ENCODE measurements at places on chromosomes 3 and 15. TPM values are rescaled to one million over a fixed set of nuclear protein-coding genes. Genes with fewer than 3 reads are reported as not detected.

DNA sequence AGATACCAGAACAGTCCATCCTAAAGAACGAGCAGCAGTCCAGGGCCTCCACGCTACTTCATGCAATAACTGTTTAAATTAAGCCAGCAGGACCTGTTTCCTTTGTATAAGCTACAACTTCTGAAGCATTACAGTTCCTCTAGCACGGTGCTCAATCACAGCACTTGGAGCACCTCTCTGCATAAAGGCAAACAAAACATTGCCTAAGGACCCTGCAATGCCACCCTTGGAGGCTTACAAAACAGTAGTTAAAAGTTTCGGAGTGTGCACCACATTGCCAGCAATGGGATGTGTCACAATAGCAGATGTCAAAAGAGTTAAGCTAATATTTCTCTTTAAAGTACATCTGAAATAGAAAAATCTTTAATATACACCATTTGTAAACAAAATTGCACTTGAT is 2.6 kb upstream of the VPS39 start:
- no peak for DNase-seq

The LRRIQ4 gene
- not detected for total RNA-seq

GRCh38 chr15:90902040-90902839 is 862 bp upstream of the MAN2A2 start:
- DNase-seq = peak; percentile 87

The SYNPR gene
- total RNA-seq = not detected

The LMAN1L gene
- total RNA-seq = 20.6 TPM

GRCh38 chr3:35624698-35625097 is 14.6 kb upstream of the ARPP21 start:
- no peak for DNase-seq

GRCh38 chr15:83067638-83067962 is 548 bp upstream of the BTBD1 start:
- no peak for DNase-seq

DNA sequence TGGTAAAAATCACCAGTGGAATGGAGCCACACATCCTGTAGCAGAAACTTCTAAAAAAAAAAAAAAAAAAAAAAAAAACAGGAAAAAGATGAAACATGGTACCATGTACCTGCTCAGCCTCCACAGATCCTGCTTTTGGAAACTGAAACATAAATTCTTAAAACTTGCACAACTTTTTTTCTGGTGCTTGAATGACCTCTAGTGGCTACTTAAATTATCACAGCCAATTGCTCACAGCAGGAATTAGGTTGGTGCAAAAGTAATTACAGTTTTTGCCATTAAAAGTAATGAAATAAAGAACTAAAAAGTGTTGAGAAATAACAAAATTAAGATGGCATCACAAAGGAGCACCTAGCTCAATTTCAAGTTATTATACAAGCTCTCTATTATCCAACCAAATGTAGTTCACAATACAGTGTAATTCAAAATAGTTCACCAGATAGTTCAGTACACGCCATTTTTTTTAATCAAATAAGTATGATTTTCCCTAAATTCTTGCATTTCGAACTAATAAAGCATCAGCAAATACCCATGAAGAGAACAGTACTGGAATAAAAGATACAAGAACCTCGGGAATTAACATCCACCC is 80.6 kb downstream of the ULK4 start:
- DNase-seq = no peak

DNA sequence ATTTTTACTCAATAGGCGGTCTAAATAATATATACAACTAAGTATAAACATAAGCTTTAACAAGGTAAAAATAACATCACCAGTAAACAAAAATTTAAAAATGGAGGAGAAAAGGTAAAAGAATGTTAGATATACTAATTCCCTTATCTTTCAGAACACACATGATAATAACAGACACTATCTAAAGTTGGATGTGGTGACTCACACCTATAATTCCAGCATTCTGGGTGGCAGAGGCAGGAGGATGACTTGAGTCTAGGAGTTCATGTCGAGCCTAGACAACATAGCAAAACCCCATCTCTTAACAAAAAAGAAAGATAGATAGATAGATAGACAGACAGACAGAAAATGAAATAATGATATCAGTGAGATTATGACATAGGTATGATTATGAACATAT is 85.1 kb downstream of the STAG1 start:
- DNase-seq = no peak

DNA sequence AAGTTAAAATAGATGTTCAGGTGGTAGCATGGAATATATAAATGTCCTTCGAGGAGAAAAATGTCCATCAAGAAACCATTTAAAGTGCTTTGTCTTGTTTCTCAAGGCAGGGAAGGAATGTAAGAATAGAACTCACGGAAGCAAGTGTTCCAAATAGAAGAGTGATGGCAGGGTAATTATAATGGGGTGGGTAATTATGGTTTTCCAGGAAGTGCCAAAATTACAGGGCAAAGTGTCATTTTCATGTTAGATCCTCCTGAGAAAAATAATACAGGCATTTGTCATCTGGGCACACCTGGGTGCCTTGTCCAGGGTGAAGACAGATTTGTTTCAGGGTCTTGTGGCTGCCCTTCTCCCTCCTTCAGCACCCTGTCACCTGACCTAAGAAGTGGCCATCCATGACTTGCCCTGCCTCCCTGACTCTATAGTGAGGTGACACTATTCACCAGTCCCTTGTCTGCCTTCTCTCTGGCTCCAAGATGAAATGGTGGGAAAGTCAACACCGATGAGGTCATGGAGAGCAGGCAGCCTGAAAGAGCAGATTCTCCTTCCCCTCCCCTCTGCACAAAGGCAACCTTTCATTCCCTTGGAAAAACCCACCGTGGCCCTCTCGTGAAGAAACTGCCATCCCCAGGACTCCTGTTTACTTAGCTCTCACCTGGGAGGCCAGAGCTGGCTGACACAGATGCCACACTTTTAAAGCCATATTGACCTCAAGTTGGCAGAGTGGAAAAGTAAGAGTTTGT is 45.1 kb upstream of the AMOTL2 start:
- DNase-seq = no peak

The ACAD9 gene
- 46.6 TPM for total RNA-seq

- no peak for DNase-seq
Measured at GRCh38 chr3:72961752-72962151, 34.9 kb upstream of the PPP4R2 start.

- DNase-seq = no peak
Measured at GRCh38 chr3:40850861-40851260, 326.1 kb downstream of the ZNF621 start.

DNA sequence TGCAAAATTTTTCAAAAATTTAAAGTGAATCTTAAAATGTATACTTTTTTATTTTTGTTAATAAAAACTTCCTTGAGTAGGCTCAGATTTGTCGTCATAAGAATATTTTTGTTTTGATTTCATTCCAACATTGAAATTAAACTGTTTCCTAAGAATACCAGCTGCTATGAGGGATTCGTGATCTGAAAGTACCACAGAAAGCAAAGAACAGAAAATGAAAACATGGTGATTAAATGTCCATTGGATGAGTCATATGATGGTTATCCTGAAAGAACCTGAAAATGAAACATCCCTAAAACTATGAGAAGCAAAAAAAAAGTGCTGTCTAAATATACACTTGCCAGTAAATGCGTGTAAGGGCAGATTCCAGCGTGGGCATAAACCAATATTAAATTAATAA is 143.8 kb downstream of the GMNC start:
- DNase-seq = no peak

- no peak for DNase-seq
Measured at GRCh38 chr15:66186049-66186825, 67.3 kb downstream of the MEGF11 start.

DNA sequence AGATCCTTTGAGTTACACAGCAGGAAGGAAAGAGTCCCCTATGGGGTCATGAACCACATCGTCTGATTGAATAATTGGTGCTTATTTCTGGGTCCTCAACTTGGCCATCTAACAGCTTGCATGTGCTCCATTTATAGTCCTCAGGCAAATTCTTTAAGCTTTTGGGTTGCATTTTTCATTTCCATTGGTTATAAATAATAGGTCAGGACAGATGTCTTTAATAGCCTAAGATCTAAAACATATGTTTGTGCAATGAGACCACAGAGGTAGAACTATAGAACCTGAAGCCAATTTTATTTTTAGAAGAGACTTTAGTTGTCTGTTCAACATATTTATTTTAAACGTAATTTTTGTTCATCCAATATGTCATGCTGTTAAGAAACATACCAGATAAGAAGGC is 43.2 kb downstream of the CD200R1L start:
- DNase-seq = no peak

DNA sequence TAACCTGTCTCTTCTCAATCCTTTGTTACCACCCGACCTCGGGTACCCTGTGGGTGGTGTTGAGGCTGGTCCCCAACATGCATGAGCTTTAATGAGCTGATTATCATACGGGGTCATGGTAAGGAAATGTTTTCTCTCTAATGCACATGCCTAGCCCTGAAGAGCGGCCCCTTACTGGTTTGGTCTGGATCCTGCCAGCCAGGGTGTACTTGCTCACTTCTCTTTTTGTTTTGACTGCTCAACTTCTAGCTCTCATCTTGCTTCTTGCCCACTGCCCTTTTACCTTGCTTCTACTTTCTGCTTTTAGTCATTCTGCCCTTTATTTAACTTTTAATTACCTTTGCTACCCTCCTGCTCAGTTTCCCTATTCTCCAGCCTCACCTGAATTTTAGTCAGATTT is 44.3 kb upstream of the ACAD9 start:
- DNase-seq = no peak

GRCh38 chr3:170055209-170055608 is 17.4 kb downstream of the GPR160 start:
- DNase-seq = no peak

The WDR82 gene
- total RNA-seq = 61.0 TPM

- DNase-seq = no peak
Measured at GRCh38 chr3:113271189-113271588, 59.8 kb downstream of the BOC start.

DNA sequence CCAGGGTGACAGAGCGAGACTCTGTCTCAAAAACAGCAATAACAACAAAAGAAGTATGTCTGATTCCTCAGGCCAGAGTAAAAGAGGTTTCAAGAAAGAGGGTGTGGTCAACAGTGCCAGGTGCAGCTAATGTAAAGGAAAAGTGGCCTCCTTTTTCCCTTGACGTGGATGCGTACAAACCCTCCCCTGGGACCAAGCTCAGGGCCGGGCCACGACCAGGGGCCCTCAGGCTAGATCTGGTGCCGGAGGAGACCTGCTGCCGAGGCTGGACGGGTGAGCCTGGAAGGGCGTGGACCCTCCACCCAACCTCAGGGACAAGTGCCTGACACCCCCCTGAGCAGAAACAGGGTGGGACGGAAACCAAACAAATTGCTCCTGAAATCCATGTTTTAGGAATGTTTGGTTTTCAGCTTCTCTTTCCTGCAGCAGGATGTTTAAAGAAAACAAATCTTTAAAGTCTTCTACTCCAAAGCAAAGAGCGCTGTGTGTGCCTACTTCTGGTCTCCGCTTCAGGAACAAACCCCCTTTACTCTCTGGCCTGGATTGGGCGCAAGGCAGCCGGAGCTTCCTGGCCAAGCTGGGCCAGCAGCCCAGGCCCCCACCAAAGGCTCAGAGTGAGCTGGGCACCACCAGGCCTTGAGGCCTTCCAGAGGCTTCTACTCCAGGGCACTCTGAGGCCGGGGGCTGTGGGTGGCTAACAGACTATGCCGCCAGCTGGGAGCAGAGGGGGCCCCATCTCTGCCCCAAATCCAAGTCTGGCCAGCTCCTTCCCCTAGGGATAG is 21.4 kb downstream of the ZDHHC19 start:
- DNase-seq = no peak

DNA sequence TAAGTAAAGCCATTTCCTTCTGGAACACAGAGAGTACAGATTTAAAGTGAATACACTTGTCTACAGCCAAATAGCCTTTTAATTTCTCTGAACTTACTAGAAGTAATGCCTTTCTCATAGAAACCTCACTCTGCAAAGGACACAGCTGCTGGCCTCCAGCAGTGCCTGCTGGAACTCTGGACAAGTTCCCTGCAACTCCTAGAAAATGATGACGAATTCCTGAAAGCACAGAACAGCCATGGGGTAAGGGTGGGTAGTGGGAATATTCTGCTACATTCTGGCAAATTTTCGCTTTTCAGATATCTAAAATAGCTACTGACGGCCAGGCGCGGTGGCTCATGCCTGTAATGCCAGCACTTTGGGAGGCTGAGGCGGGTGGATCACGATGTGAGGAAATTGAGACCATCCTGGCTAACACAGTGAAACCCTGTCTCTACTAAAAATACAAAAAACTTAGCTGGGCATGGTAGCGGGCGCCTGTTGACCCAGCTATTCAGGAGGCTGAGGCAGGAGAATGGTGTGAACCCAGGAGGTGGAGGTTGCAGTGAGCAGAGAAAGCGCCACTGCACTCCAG is 34.4 kb downstream of the RYK start:
- no peak for DNase-seq

The ZDHHC19 gene
- total RNA-seq = not detected

- DNase-seq = no peak
Measured at GRCh38 chr3:186067360-186068242, 41.3 kb downstream of the ETV5 start.

DNA sequence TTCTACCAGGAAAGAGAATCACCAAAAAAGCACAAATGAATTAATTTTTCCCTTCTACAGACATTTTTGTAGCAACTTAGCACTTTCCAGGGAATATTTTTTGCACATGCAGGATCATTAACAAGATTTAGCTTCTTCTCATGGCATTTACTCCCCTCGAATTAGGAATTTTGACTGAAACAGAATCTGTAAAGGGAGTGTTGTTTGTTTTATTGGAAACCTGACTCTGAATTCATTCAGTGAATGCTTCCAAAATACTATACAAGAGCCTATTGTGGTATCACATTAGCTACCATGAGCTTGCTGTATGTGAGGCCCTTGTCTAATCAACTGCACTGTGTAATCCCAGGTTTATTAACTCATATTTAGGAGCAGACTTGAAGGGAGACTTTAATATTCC is 130.4 kb upstream of the ATP10A start:
- DNase-seq = no peak

The ECE2 gene
- total RNA-seq = not detected

- DNase-seq = no peak
Measured at GRCh38 chr3:125107861-125108567, 52.2 kb upstream of the HEG1 start.

GRCh38 chr15:27694506-27695087 is 404.5 kb downstream of the OCA2 start:
- no peak for DNase-seq

DNA sequence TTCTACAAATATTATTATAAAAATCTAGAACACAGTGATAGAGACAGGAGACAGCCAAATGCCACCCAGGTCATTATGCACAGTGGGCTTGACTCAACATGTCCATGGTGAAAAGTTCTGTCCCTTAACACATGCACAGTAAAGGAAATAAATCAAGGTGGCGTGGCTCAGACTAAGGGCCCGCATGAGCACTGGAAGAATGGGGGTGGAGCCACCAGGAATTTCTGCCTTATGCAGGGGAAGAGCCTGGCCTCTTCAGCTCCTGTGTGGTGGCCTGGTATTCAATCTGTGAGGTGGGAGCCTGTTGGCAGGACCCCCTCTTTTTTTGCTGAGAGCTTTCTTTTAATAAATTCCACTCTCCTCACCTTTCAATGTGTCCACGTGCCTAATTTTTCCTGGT is 17.2 kb upstream of the SPG21 start:
- DNase-seq = no peak

DNA sequence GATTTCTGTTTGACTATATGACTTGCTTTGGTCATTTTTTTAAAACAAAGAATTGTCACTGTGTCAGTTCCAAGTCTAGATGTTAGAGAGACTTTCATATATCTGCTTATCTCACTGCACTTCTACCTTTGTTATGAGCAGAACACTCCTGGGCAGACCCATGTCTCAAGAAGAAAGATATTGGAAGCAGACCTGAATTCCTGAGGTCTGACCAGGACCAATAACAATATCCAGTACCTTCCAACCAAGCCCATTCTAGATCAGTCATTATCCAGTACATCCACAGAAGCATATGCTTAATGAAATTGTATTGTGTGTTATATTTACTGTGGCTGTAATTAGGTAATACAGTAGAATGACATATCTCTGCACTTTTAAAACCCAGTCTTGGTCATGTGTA is 811.3 kb upstream of the GBE1 start:
- DNase-seq = no peak

All from Right ventricle myocardium superior (tissue), 1 donor.